ENCODE measurements at places on chromosomes 2 and 18.
A peak's percentile ranks its signal among the peaks of the same experiment; 100 is the strongest.

DNA sequence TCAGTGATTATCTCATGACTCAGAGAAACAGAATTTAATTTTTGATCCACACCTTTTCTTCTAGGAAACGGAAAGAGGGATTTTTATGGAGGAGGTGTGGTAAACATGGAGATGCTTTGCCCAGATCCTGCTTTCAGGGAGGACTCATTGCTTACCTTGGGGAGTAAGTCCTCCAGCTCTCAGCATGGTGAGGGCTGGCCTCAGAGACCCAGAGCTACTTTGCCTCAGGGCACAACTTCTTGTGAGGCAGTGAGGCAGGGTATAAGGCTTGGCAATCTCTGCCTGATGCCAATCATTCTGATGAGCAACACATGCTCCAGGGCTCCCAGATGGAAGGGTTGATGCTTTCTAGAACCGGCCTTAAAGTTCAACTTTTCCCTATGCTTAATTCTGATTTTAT, 189.9 kb upstream of the DCC start:
- no peak for DNase-seq

DNA sequence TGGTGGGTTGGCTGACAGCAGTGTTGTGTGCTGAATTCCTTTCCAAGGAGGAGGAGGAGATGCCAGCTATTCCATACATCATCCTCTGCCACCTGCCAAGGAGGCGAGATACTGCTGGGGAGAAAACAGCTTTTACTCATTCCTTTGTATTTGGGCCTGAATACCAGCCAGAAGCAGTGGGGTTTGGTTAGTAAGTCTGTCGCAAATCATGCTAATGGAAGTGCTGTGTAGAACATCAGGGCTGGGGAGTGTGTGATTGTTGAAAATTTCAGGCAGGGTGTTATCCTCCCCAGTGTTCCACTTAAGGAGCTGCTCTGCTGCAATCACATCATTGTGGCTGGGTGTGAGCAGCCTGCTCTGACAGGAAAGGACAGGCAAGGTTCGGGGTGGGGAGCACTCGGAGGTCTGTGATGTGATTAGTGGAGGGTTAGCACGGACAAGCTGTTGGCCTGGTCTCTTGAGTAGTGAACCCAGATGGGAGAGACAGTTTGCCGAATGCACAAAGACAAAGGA, 128.2 kb upstream of the DLX2 start:
- no peak for DNase-seq

GRCh38 chr2:37342591-37343220, 1.7 kb upstream of the QPCT start:
- peak; percentile 61 for DNase-seq

- no peak for DNase-seq
Measured at GRCh38 chr2:26860211-26860850, 12.4 kb downstream of the DPYSL5 start.

DNA sequence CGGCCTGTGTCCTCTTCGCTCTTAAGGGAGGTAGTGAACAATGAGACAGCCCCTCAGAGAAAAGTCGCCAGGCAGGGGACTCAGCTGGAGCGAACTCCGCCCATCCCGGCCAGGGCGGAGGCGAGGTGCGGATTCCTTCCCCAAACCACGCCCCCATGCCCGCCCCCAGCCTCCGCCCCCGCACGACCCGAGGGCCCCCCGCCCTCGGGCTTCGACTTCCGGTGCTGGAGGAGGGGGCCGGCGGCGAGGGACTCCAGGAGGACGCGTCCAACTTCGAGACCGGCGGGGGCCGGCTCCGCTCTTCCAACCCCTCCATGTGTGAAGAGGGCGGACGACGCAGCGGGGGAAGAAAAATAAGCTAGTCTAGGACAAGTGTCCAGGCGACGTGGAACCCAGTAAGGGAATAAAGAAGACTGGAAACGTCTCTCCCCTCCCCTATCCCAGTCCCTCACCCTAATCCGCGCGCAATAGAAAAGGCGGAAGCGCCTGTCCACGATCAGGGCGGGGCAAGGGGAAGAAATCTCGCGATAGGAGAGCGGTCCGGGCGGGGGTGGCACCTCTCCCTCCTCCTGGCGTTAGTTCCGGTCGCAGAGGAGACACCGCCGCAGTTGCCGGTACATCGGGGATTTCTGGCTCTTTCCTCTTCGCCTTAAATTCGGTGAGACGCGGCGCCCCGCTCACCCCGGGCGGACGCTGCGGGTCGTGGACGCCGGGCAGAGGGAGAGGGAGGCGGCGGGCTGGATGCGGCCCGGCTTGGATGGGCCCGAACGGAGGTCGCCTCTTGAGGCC, at the start of gene BZW1:
TSS of gene BZW1 (plus strand) at position 578 of the 789 bp plus-strand sequence. CDS start 1,308 bp downstream, outside the sequence.
- peak; percentile 97 for DNase-seq

- DNase-seq: peak; percentile 69
Measured at GRCh38 chr2:241734467-241735208, at the start of gene D2HGDH. D2HGDH (plus strand) TSS chr2:241734630; CDS start chr2:241735225, 595 bp downstream.

- DNase-seq: no peak
Measured at GRCh38 chr2:9971105-9971818, 19.8 kb downstream of the GRHL1 start.

- DNase-seq: peak; percentile 83
Measured at GRCh38 chr2:43228756-43229659, 2.6 kb upstream of the ZFP36L2 start.

- no peak for DNase-seq
Measured at GRCh38 chr18:49625021-49625691, 63.3 kb downstream of the LIPG start.

DNA sequence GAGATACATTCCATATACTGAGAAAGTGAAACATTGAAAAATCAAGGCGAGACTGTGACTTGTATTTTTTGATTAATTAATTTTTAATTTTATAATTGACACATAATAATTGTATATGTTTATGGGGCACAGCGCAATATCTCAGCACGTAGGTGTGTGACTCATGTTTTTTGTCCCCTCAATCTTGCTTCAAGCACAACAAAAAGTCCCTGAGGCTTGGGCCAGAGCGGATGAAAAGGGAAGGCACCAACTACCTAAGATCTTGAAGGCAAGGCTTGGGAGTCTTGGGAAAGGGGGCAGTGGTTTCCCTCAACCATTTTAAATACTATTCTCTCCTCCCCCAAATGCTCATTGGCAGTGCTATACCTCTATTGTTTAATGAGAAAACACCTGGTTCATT, 9.9 kb downstream of the SGPP2 start:
- DNase-seq: no peak

DNA sequence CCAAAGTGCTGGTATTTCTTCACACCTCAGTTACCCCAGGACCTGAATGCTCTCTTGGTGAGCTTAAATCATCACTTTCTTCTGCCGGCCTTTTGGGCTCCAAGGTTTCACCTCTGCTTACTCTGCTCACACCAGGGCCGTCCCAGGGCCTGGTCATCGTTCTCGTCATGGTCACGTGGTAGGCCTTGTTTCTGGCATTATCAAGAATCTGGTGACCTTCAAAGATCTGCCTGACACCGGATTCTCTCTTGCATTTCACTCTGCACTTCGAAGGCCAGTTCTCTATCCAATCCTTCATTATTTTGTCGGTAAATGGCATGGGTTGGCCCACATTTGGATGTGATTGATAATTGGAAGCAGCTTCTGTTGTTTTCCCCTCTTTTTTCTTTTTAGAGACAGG, 80.5 kb downstream of the HRH4 start:
- no peak for DNase-seq

DNA sequence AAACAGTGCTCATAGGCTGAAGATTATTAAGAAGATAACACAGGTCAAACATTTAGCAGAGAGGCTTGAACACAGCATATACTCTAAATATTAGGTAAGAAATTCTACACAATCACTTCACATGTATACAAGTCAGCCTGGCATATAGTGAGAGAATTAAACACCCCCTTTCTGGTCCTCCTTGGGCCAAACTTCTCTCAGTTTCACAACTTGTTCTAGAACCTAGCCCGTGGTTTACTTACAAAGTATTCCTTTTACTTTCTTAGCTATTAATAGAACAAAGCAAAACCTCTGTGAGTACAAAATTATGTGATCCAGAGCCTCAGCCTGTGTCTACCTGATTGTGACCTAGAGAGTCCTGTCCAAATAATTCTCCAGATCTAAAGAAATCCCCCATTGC, 562.8 kb downstream of the TNS1 start:
- DNase-seq: no peak

GRCh38 chr2:23249348-23249747, 135.6 kb upstream of the KLHL29 start:
- DNase-seq: peak; percentile 52

GRCh38 chr2:19752500-19752899, 149.3 kb downstream of the TTC32 start:
- no peak for DNase-seq

- peak; percentile 20 for DNase-seq
Measured at GRCh38 chr2:111030260-111030891, 90.3 kb upstream of the BCL2L11 start.

- peak; percentile 2 for DNase-seq
Measured at GRCh38 chr2:149894760-149895159, 307.2 kb upstream of the MMADHC start.

GRCh38 chr2:6442252-6442985, 423.3 kb downstream of the CMPK2 start:
- peak; percentile 52 for DNase-seq

- peak; percentile 94 for DNase-seq
Measured at GRCh38 chr18:59249199-59249774, 24.0 kb downstream of the RAX start.

- no peak for DNase-seq
Measured at GRCh38 chr2:147351784-147352183, 493.0 kb upstream of the ACVR2A start.

DNA sequence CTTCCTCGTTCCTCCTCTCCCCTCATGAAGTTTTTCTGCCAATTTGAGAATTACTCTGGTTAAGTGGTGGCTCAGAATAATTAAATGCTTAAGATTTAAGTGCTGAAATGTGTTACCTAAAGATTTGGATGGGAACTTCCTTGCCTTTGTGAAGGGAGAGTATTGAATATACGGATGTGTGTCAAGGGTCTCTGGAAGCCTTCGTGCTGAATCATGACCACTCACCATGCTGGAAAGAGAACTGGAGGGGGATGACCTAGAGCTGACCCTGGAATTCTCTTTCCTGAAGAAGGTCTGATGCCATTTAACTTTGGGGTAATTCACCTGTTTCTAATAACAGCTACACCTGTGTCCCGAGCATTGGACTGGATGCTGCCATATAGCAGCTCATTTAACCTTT, 2.2 kb downstream of the MOCOS start:
- no peak for DNase-seq

- no peak for DNase-seq
Measured at GRCh38 chr2:55530539-55531081, 11.1 kb downstream of the CFAP36 start.

- DNase-seq: no peak
Measured at GRCh38 chr2:25557179-25558036, 116.0 kb downstream of the DTNB start.

- no peak for DNase-seq
Measured at GRCh38 chr2:17672583-17673317, 80.9 kb downstream of the SMC6 start.

- no peak for DNase-seq
Measured at GRCh38 chr2:8885449-8886201, 48.2 kb upstream of the KIDINS220 start.

- DNase-seq: no peak
Measured at GRCh38 chr2:137523931-137524330, 440.3 kb upstream of the HNMT start.

DNA sequence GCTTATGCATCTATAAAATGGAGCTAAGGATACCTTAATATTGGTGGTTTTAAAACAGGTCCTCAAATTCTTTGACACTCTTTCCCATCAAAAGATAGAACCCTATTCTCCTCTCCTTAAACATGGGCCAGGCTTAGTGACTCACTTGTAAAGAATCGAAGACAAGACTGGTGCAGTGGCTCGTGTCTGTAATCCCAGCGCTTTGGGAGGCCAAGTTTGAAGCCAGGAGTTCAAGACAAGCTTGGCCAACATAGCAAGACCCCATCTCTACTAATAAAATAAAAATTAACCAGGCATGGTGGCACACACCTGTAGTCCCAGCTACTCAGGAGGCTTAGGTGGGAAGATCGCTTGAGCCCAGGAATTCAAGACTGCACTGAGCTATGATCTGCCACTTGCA, 44.5 kb downstream of the CYBRD1 start:
- DNase-seq: no peak

- DNase-seq: no peak
Measured at GRCh38 chr2:98556344-98557033, 51.8 kb downstream of the COA5 start.

DNA sequence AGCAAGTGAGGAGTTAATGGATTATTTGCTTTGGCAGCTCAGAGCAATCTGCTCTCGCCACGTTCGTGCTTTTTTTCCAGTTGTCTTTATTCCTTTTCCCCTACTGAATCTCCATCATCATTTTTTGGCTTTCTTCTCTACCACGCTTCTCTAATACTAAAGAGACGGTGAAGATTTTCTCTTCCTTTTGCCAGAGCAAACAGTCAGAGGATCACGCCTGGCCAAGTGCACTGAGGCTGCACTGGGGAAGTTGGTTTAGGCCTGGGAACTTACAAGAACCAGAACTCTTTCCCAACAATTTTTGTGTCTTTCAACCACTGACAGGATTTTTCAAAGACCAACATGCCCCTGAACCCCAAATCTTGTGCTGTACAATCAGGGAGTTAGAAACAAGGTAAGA, 172.3 kb downstream of the PID1 start:
- no peak for DNase-seq

- DNase-seq: no peak
Measured at GRCh38 chr2:62765619-62766376, 60.3 kb downstream of the EHBP1 start.

DNA sequence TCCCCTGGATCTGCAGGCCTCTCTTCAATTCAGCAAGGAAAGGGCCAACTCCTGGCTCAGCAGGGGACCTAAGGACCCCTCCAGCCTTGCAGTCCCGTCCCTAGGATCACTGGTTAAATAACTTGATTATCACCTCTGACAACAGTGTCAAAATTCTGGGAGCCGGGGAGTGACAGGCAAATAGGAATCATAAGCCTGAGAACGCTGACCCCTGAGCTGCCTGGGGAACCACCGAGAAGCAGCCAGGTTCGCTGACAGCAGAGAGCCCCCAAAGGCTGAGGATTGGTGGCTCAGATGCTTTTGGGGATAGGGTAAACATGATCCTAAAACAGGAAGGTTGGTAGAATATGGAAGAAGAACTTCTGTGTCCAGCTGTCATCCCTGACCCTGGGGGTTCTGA, 17.5 kb upstream of the TNS1 start:
- no peak for DNase-seq

GRCh38 chr2:96138179-96139145, at the start of gene ASTL:
ASTL (minus strand) TSS chr2:96138502; CDS start chr2:96138436, 66 bp downstream.
- DNase-seq: no peak

GRCh38 chr2:25545899-25546298, 127.5 kb downstream of the DTNB start:
- DNase-seq: no peak

GRCh38 chr2:197309691-197310231, 819 bp downstream of the ANKRD44 start:
- DNase-seq: no peak
